ENCODE measurements at places on chromosomes 6 and 20.
A peak's percentile ranks its signal among the peaks of the same experiment; 100 is the strongest.

GRCh38 chr6:147035886-147036285 is 168.3 kb upstream of the STXBP5 start:
- no peak for DNase-seq

DNA sequence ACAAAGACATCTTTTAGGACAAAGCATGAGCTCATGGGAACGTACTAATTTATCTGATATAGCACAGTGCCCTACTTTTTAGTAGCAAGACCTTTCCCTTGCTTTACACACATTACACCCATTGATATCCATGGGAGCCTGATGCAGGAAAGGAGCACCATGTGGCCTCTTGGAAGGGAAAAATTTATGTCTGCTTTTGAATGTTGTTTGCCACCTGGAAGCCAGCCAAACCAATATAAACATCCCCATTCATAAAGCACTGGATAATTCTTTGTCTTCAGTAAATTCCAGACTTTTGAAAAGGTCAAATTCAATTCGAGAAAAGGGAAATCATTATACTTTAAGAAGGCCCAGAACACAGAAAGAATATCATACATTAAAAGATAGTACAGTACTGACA is 152.3 kb upstream of the BEND6 start:
- no peak for DNase-seq

DNA sequence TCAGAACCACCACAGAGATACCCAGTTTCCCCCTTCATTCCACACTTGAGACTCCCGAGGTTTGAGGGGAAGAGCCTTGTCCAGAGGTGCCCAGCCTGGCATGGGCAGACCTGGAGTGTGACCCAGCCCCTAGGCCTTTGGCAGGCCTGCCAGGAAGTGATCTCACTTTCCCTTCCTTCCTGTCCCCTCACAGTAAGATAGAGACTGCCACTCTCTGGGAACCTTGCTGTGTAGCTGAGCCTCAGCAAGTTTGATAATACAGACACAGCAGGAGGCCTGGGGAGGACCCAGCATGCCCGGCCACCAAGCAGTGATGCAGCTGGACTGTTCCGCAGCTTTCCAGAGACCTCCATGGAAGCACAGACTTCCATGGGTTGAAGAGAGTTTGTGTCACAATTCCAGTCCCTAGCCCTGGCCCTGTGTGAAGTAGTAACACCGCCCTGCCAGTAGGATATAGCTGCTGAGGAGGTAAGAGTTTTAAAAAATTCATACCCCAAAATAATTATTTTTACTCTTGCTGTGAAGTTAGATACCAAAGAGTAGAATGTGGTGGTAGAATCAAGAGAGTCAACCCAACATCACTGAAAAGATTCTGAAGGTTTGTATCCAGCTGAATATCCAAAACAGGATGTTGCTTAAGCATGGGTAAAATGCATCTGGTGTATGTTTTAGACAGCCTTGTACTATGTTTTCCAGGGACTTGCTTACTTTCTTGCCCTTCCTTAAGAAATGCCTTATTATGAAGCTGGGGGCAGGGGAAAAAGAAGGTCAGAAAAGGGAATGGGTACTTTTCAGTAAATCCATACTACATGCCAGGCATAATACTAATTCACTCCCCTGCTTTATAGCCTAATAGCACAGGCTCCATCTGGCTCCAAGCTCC is 16.3 kb downstream of the PKIG start:
- peak; percentile 23 for DNase-seq

DNA sequence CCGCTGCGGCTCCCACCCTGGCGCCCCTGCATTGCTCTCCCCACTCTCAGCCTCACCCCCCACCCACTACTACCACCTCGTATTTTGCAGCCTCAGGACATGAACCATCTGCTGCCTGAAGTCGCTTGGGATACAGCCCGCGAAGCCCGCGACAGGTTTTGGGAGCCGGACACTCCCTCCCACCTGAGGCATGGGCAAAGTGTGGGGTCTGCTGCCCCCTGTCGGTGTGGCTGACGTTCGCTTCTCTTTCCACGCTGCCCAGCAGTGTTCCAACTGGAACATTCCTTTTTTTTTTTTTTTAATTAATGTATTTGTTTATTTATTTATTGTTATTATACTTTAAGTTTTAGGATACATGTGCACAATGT is 15.3 kb upstream of the LPA start:
- DNase-seq = no peak

- DNase-seq = no peak
Measured at GRCh38 chr20:10433014-10433622, 904 bp downstream of the MKKS start.

DNA sequence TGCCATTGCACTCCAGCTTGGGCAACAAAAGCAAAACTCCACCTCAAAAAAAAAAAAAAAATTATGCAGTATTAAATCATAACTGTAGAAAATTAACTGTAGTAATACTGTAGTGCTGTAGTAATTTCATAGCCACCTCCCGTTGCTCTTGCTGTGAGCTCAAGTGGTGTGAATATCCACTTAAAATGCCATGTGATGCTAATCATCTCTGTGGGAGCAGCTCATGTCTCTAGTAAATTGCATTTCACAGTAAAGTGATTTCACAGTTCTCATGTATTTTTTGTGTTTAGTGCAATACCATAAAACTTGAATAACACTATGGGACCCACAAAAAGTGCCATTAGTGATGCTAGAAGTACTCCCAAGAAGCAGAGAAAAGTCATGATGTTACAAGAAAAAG is 14.4 kb upstream of the FAM217A start:
- no peak for DNase-seq

DNA sequence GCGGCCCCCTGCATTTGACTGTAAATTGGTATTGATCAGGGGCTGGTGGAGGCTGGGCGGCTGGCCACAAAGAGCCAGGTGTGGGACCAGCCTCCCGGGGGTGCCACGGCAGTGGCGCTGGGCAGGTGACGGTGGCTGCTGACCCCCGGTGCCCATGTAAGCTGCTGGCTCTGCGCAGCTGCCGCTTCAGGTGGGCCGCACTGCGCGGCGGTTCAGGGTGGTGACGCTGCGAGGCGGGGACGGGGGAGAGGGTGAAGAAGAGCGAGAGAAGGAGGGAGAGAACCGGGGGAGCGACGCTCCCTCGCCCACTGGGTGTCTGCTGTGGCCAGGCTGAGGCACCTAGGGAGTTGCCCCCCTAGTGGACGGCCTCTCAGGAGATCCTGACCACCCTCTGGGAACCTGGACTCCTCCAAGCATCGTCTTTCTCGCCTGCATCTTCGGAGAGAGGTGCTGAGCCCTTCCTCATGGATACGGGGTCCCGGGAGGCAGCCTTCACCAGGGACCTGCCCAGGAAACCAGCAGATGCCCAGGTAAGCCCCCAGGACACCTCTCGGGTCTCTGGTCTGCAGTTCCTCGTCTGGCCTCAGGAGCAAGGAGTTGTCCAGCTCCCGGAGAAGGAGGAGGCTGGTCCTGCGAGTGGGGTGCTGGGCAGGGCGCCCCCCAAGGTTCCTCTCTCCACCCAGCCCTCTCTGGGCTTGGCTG is 77.5 kb upstream of the GATA5 start:
- no peak for DNase-seq

- DNase-seq = no peak
Measured at GRCh38 chr6:1916334-1917070, 306.8 kb downstream of the FOXC1 start.

DNA sequence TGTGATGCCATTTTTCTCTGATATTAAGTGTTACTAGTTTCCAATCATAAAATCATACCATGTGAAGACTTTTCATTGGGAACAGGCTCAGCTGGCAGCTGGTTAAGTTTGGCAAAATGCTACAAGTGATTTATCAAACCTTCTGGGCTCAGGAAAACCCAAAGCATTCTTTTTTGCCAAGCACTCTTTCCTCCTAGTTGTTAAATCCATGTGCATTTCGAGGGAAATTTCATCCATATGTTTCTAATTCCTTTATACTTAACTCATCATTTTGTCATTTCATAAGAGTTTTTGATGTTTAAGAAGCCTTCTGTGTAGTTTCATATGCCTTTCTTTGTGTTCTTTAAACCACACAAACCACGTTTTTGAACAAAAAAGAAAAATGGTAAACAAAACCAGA is 217.6 kb upstream of the PDE10A start:
- no peak for DNase-seq

DNA sequence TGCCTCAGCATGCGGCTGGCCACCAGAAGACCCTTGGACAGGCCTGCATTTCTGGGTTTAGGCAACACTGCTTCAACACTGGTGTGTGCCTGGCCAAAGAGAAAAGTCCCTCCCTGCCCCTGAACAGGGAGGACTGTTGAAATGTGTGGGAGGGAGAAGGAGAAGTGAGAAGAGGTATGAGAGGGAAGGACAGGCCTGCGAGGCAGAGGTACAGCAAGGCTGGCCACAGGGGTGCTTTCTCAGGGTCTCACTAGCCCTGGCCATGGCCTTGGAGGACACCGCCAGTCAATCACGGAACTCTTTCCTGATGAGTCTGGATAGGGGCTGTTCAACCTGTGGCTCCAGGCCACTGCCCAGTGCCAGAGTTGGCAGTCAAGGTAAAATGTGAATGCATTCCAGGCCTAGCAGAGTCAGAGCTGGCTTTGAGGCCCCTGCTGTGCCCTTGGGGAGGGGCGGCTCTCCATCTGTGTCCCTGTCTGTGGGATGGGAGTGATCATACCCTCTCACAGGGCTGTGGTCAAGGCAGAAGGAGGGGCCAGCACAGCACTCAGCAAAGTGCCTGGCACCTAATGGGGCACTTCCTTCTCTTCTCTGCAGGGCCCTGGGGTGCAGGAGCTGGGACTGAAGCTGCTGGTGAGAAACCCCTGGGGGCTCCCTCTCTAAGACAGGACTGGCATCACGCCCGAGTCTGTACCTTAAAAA is 43.2 kb upstream of the CDH22 start:
- DNase-seq = no peak

DNA sequence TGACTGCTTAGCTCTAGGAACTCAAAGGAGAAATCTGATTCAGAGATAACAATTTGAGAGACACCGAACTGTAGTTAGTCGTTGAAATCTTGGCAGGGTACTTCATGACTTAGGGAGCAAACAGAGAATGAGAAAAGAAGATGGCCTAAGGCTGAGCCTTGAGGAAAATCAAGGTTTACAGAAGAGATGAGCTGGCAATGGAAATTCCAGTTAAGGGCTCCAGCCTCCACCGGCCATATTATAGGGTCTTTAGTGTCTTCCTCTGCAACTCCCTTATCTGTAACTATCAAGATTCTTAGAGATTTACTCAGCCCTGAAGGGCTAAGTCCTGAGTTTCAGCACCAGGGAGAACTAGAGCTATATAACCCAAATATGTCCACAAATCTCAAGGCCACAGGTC is 26.6 kb downstream of the KCNK17 start:
- no peak for DNase-seq

GRCh38 chr6:167682125-167682524 is 144.6 kb upstream of the AFDN start:
- DNase-seq = no peak

- no peak for DNase-seq
Measured at GRCh38 chr6:6741264-6741663, 152.7 kb downstream of the LY86 start.

GRCh38 chr6:108145639-108146038 is 20.2 kb upstream of the NR2E1 start:
- no peak for DNase-seq

DNA sequence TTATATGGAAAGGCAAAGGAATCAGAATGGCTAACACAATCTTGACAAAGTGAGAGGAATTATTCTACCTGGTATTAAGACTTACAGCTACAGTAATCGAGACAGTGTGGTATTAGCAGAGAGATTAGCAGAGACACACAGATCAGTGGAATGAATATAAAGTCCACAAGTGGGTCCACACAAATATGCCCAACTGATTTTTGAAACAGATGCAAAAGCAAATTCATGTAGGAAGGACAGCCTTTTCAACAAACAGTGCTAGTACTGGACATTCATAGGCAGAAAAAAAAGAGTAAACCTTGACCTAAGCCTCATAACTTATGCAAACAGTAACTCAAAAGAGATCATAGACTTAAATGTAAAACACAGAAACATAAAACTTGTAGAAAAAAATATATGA is 22.6 kb downstream of the HACE1 start:
- no peak for DNase-seq
